ENCODE measurements at places on chromosomes 6 and 20. TPM values are rescaled to one million over a fixed set of nuclear protein-coding genes. Genes with fewer than 3 reads are reported as not detected.

The SMLR1 gene
- not detected for total RNA-seq

The GJA10 gene
- not detected for total RNA-seq

The WASF1 gene
- total RNA-seq = 5.9 TPM

The GPSM3 gene
- 9.7 TPM for total RNA-seq

The USP49 gene
- total RNA-seq = 6.6 TPM

The ADNP gene
- total RNA-seq = 82.1 TPM

The HMGA1 gene
- total RNA-seq = 20.6 TPM

The EYA4 gene
- 8.8 TPM for total RNA-seq

The ANGPT4 gene
- 0.55 TPM for total RNA-seq

The EGFL8 gene
- total RNA-seq = 15.1 TPM

The WFDC5 gene
- not detected for total RNA-seq

The SLC16A10 gene
- not detected for total RNA-seq

The PTK6 gene
- not detected for total RNA-seq

The MATN4 gene
- total RNA-seq = not detected

The PRR18 gene
- total RNA-seq = not detected

The OXT gene
- 4.2 TPM for total RNA-seq

The PARD6B gene
- total RNA-seq = 13.2 TPM

The ANKRD66 gene
- not detected for total RNA-seq

The ANKRD6 gene
- 6.7 TPM for total RNA-seq

The TENT5A gene
- 23.8 TPM for total RNA-seq

The ZFP57 gene
- not detected for total RNA-seq

The IP6K3 gene
- not detected for total RNA-seq

The EYS gene
- total RNA-seq = not detected
